ENCODE measurements at places on chromosomes 4 and X.
A peak's percentile ranks its signal among the peaks of the same experiment; 100 is the strongest.

DNA sequence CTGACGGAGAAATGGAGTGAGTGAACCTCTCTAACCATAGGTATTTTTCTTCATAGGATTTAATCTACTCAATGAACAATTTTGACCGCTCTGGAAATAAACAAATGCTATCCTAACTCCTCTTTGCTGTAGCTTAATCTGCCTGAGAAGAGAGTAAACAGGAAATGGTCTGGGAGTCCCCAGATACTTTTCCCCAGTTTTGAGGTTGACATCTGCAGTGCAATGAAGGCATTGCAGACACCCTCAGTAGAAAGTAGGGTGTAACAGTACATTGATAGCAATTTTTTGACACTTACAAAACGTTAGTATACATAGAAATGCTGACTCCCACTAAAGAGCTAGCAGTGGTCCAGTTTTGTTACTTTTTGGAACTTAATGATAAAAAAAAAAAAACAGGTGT, 495.9 kb upstream of the FAM241A start:
- no peak for DNase-seq

DNA sequence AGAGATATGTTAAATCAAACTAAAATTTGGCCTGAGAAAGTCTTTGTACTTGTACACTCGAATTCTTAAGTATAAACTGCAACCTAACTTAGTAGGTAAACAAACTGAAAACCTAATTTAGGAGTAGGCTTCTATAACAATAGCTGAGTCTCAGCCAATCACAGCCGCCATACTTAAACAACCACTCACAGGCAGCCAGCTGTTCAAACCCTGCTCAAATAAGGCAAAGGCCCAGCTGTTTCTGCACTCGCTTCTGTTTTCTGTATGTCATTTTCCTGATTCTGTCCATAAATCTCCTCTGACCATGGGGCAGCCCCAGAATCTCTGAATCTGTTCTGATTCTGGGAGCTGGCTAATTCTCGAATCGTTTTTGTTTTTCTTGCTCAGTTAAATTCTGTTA, 7.8 kb upstream of the PLS3 start:
- no peak for DNase-seq

- no peak for DNase-seq
Measured at GRCh38 chr4:7971881-7972500, 32.3 kb upstream of the AFAP1 start.

GRCh38 chrX:40780082-40780481, 44.7 kb upstream of the MED14 start:
- DNase-seq: no peak

- DNase-seq: no peak
Measured at GRCh38 chr4:99038213-99038612, 42.7 kb downstream of the METAP1 start.

DNA sequence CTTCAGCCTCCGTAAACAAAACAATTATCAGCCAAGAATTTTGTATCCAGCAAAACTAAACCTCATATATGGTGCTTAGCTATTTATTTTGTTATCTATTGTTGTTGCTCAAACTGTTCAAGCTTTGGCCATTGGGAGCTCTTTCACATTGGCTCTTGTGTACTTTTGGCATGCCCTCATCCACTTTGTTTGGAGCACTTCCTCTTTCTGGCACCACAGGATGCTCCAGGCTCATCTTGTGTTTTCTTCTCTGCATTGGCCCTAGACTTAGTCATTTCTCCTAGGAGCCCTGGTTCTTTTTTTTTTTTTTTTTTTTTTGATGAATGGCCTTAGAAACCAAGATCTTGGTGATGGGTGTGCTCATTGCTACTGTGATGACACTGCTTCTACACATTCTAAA, 74.5 kb downstream of the DIPK2B start:
- DNase-seq: no peak

- peak; percentile 42 for DNase-seq
Measured at GRCh38 chr4:176622251-176622948, 170.3 kb downstream of the VEGFC start.

Measured in AG04450 (cell line).